ENCODE measurements at places on chromosomes 7 and 10.

GRCh38 chr7:111071556-111071955 lies 19.4 kb upstream of the LRRN3 start:
- no peak for DNase-seq

DNA sequence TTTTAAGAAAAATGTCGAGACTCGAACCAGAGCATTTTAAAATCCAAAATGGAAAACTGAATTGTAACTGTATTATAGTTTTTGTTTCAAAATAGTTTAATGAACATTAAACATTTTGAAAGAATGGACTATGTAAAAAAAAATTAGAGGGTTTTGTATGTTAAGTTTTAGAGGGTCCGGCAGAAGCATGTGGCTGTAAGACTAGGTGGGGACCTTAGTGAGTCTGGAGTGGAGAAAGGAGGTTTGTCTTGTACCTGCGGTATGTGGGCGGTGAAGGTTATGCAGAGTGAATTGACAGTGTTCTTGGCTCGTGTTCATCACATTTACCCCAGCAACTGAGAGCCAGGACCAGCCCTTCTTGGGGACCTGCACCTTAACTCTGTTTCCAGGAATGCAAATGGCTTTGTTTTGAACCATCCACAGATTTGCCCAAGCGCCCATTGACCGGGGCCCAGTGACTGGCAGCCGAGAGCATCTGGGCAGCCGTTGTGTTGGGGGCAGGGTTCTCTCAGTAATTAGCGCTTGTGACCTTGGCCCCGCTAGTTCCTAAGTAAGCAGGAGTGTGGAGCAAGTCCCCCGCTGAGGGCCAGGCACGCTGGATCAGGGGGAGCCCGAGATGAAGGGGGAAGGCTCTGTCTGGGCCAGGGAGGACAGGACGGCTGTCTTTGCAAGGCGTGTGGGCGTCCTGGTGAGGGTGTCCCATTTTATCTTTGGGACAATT lies 1.4 kb upstream of the KLF6 start:
- DNase-seq = peak; percentile 61

GRCh38 chr7:137696988-137697387 lies 149.8 kb downstream of the DGKI start:
- no peak for DNase-seq

GRCh38 chr7:132082394-132082793 lies 493.9 kb downstream of the PLXNA4 start:
- DNase-seq = no peak

DNA sequence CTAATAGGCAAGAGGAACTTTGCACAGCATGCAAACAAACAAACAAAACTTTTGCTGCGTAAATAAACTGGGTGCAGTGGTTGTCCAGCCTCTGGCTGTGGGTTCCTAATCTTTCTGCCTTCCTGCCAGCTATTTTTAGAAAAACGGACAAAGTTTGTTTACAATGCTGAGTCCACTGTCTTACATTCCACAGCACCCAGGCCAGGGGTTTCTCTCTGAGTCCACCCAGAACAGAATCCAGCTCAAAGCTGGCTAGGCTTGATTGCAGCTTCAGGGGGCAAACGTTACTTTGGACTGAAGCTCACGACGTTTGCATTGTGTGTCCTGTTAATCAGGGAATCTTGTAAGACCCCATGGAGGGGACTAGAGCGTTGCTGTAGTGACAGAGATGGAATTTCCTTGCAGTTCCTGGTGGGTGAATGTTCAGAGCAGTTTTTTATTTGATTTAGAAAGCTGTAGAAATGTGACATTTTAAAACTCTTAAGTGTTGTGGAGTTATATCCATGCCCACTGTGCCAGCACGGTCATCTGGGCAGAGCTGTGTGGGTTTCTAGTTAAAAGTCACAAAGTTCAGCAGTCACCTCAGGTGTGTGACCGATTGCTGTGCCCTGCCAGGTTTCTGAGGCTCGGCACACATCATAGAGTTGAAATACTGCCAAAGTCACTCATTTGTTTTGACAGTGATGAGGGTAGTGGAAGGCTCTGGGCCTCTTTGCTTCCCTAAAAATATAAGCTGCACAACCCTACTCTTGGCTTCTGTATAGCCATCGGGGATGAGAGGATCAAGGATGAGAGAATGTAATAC lies 247.0 kb downstream of the STK31 start:
- no peak for DNase-seq
